ENCODE measurements at places on chromosomes 4 and X.
A peak's percentile ranks its signal among the peaks of the same experiment; 100 is the strongest.

GRCh38 chr4:76055016-76055415, 19.1 kb upstream of the CXCL11 start:
- DNase-seq, result no peak

- DNase-seq, result no peak
These were observed 34.4 kb upstream of the ACSL1 start for GRCh38 chr4:184860018-184860779.

- no peak for DNase-seq
These were observed 27.8 kb upstream of the SMIM10 start for GRCh38 chrX:134963041-134963440.

- no peak for DNase-seq
These were observed 49.0 kb downstream of the RWDD4 start for GRCh38 chr4:183610033-183610432.

- DNase-seq, result no peak
These were observed 2.3 kb downstream of the NAT8L start for GRCh38 chr4:2061186-2062131.

DNA sequence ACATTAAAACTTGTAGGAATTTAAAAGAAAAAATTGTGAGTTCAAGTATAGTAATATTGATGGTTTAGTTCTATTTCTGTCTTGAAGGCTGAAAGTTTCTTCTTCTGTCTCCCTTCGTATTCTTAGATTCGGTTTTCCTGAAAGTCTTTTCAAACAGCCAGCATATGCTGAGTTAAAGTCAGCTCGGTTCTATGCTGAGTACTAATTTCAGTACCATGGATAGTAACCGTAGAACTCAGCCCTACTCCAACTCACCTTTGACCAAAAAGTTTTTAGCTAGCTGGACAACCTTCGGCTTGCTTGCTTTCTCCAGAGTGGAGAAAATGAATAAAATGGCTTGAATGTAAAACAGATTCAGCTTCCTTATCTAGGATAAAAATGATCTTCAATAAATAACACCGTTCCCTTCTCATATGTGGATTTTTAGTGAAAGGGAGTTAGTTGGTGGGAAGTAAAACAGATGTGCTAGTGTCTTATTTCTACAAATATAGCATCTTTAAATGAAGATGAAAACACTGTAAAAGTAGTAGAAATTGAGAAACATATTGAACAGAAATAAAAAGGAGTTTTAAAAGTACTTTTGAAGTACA, 5.2 kb downstream of the POU4F2 start:
- DNase-seq, result no peak

DNA sequence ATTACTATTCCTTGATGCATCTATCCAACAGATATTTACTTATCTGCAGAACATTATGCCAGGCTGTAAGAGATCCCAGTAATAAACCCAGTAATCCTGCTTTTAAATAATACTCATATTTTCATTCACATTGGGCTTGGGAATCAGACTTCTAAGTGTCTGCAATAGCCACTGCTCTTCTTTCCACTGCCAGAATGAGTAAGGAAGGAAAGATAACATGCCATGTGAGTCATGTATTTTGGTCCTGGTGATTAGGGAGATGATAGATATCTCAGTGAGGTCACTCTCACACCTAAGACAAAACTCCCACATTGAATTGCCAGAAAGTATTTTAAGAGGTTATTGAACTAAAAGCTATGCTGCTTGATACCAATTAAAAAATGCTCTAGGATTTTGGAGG, 13.9 kb upstream of the HEPH start:
- DNase-seq, result no peak

GRCh38 chr4:169234137-169234855, 36.5 kb downstream of the SH3RF1 start:
- DNase-seq, result no peak

DNA sequence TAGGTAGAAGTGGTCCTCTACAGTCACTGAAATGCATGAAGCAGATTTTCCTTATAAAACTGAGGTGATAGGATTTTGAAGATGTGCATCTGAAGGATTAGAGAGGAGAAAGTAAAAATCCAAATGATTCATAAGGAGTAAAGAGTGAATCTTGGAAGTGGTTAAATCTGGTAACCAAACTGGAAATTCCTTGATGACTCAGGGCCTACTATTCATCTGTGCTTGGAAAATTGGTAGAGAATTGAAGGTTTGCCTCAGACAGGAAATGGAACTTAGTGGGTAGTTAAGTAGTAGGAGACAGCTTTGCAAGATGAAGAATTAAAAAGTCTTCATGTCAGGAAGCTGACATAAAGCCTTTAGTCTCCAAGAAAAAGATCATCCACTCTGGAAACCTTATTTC, 368.9 kb upstream of the CTSO start:
- DNase-seq, result no peak

DNA sequence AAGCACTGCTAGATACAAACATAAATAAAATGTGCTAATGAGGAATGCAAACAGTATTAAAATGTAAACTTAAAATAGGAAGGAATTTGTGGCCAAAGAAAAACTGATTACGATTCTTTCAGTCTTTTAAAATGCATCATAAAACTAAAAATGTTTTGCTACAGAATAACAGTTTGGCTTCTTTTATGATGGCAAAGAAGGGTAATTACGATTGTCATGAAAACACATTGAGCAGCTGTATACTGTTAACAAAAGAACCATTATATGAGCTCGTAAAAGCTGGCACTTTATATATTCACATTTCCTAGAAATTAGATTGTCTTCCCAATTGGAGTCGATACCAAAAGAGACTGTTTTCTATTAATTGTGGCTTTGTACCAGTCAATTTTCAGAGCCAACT, 290.4 kb downstream of the NR3C2 start:
- no peak for DNase-seq

DNA sequence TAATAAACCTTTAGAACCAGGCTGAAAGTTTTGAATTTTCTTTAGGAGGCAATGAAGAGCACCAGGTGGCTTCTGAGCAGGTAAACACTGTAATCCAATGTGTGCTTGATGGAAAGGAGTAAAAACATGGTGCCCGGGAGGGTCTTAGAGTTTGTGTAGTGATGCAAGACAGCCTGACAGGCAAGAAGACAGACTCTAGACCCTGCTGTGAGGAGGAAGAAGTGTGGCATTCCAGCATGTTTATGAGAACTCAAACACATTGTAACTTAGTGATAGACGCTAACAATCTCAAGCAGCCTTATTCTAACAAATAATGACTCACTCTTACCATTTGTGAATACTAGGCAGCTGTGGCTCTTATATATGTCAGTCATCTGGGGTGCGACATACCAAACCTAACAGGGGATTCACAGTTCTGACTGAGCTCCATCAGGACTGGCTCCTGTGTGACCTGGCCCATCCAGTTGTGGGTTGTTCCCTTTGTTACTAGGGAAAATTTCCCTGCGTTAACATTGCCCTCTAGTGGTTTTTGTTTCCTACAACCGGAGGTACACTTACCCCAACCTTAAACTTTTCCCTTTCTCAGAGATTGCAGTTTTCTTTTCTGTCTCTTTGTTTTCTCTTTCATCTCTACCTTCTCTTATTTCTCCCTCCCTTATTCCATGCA, 53.8 kb downstream of the VSIG4 start:
- DNase-seq, result peak; percentile 30

- no peak for DNase-seq
These were observed 47.5 kb upstream of the RAP2C start for GRCh38 chrX:132266583-132267355.

DNA sequence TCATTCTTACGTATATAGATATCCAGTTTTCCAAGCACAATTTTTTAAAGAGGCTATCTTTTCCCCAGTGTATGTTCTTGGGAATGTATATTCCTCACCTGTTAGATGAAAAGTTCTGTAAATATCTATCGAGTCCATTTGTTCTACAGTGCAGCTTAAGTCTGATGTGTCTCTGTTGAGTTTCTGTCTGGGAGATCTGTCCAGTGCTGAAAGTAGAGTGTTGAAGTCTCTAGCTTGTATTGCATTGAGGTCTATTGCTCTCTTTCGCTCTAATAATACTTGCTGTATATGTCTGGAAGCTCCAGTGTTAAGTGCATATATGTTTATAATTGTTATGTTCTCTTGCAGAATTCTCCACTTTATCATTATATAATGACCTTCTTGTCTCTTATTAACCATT, 373.1 kb downstream of the PPARGC1A start:
- no peak for DNase-seq

DNA sequence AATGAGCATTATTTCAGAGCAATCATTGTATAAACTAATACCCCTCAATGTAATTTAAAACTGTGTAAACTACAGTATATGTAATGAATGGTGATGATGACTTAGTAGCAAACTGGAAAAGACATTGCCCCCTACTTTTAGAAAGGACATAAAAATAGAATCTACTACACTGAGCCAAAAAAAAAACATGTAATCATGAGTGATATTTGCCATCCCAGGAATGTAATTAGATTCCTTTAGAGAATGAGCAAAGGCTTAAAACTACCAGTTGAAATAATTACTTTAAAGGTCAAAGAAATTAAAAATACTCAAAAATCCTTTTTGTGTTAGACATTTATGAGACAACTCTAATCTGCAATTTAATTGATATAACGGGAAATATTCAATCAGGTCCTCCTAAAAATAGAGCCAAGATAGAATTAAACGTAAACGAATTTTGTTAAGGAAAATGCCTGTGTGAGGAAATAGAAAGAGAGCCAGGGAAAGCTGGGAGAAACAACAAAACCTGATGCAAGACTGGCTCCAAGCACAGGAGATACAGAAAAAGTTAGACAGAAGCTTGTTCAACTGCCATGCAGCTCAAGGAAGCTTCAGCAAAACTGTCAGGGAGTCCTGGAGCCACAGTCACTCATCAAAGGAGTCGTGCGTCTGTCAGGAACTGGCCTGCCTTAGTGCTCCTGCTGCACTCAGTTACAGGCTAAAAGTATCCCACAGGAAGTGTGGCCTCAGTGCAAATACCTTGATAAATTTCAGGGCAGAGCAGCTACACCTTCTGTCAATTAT, 655.7 kb upstream of the INTU start:
- no peak for DNase-seq

DNA sequence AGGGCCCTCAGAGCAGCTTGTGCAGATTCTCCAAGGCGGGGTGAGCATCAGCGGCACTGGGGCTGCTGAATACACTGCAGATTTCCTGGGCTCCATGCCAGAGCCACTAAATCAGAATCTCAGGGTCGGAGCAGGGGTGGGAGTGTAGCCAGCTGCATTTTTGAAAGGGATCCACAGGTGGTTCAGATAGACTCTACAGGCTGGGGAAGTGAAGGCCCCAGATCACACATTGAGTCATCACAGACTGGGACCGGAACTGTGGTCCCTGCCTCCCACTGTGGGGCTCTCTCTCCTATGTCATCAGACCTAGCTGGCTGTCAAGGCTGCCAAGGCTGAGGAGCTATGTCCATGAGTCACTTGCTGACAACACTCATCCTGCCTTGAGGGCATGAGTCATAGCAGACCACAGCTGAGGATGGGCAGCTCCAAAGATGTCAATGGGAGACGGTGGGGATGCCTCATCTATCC, 162.3 kb upstream of the MAMLD1 start:
- peak; percentile 53 for DNase-seq

DNA sequence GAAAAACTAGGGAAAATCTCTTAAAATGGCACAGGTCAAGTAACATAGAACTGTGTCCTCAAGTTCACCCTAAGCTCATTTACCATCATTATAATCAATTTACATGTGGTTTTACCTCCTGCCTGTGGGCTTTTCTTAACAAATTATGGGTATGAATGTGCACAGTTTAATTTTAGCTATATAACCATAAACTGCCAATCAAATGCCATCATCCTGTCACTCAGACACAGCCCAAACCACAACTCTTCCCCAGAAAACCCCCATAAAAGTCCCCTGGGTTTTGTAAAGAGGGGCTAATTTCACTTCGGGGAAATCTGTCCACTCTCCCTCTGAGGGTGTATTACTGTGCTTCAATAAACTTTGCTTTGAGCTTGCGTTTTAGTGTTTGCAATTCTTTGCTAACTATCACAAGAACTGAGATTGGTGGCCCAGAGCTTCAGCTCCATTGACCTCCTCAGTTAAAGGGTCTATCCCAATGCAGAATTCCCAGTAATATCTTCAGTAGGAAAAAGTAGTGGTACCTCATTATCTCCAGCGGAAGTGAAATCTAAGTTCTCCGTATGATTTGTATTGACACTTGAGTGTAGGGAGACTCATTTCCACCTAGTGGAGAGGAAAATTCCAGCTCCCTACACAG, 394.6 kb downstream of the SPOCK3 start:
- DNase-seq, result no peak

DNA sequence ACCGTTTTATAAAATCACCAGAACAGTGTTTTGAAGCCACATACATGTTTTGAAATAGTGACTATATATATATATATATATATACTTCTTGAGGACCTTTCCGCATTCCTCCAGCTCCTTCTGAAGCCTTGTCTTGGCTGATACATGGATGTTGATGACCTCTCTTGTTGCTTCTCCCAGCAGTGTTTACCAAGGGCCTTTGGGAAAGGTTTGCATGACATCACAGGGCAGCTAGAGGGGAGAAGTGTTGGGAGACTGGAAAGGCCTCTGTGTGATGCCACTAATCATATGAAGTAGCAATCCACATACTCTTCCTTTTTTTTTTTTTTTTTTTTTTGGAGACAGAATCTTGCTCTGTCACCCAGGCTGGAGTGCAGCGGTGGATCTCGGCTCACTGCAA, 22.5 kb downstream of the WDR44 start:
- DNase-seq, result no peak

DNA sequence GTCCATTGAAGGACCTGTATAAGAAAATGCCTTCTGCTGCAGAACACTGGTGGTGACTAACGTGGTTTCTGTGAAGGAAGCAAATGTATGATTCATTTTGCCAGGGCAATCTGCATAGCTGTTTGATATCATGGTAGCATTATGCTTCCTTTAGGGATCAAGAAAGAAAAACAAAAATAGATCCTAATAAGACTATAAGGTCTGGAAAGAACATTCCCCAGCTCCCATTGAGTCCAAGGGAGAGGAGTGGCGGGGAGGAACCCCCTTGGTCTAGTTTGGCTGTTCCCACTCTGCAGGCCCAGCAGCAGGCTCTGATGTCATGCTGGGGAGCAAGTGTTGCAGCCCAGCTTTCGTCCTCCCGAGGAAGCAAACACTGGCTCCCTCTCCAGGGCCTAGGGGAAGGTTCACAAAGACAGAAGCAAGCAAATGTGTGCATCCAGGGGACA, 154.5 kb upstream of the GALNT7 start:
- no peak for DNase-seq

- DNase-seq, result no peak
These were observed 72.7 kb upstream of the DCLK2 start for GRCh38 chr4:150005537-150005936.

- DNase-seq, result no peak
These were observed 86.2 kb downstream of the IRF2 start for GRCh38 chr4:184388106-184388505.

- no peak for DNase-seq
These were observed 78.5 kb downstream of the SCLT1 start for GRCh38 chr4:129014566-129015509.

DNA sequence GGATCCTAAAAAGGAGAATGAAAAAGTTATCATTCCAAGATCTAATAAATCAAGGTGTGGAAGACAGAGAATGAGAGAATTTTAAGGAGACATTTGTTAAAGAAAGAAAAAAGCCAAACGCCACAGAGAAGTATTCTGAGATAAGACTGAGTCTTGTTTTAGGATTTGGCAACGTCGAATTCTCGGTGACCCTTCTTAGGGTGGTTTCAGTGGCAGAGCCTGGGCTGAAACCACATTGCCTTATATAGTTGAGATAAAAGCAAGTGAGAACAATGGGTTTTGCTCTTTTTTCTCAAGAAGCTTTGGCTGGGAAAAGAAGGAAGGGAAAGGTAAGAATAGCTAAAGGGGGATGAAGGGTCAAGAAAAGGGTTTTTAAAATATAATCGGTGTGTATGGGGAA, 209.4 kb downstream of the VEGFC start:
- DNase-seq, result no peak
